Suppressor macrophage treated with lipopolysaccharide for 4 hours (primary cell): ENCODE measurements at places on chromosomes 12 and 14.

DNA sequence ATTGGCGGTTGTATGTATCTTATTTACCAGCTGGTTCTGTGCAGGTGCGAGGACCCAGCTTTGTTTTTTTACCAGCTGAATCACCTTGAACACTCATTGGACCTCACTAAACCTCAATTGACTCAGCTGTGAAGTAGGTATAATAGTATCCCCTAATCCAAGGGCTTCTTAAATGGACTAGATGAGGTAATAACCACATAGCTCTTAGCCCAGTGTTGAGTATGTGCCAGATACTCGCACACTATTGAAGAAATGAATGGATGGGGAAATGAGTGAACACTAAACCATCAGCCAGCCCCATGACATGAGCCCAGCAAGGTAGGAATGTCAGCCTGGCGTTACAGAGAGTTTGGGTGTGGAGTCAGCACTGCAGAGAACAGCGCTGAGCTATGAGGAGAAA is 79.7 kb downstream of the RIMBP2 start:
- no peak for DNase-seq

- DNase-seq: no peak
Measured at GRCh38 chr14:84351646-84352045, 1178.3 kb upstream of the FLRT2 start.

DNA sequence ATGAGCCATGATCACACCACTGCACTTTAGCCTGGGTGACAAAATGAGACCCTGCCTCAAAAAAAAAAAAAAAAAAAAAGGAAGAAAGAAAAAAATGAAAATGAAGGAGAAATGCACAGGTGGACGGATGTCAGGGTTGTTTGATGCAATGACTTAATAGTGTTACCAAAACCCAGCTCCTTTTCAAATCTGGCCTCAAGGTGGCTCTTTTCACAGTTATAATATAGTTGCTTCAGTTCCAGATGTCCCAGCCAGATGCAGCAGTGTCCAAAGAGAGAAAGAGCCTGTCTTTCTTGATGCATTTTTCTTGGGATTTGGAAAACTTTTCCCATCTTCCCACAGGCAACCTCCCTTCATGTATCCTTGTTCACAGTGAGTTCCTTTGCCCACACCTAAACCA is 36.5 kb downstream of the KCNMB4 start:
- no peak for DNase-seq

DNA sequence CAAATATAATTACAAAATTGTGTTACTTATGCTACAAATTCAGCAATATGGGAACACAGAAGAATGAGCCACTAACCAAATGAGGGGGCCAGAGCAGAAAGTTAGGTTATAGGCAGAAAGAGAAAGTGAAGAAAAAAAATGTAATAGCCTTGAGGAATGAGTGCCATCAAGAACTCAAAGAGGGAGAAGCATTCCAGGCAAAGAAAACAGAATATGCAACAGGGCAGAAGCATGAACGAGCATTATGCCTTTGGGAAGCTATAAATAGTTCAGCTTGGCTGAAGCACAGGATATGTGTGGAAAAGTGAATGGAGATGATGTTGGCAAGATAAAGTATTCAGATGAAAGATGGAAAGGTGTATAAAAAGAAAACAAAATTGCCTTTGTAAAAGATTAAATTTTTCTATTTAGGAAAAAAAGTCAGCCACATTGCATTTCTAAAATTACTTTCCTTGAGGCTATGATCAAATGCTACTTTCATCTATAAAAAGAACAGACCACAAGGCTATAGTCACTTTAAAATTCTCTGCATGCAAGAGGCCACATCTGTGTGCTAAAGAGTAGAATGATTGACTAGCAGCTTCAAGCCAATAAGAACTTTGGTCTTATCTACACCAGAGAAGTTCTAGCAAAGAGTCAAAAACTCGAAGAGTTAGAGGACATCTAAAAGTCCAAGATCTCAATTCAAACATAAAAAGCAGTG is 193.6 kb upstream of the GARIN6 start:
- no peak for DNase-seq

DNA sequence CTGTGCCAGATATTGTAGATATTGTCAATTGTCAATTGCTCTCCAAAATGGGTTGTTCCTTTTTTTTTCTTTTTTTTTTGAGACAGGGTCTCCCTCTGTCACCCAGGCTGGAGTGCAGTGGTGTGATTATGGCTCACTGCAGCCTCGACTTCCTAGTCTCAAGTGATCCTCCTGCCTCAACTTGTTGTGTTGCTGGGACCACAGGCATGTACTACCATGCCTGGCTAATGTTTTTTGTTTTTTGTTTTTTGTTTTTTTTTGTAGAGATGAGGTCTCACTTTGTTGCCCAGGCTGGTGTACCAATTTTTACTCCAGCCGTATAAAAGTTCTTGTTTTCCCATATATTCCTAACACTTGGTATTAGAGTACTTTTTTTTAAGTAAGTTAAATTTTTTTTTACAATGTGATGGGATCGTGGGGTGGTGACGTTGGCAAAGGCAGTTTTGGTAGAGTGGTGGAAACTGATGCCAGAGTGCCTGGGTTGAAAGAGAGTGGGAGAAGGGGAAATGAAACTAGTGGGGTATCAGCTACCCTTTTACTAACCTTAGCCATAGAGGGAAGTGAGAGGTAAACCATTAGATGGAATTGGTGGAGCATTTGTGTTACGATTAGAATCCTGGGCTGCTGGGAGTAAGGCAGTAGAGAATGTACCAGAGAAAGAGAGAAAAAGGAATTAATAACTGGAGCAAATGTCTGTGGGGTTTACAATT is 33.0 kb upstream of the CFAP54 start:
- DNase-seq: peak; percentile 62

DNA sequence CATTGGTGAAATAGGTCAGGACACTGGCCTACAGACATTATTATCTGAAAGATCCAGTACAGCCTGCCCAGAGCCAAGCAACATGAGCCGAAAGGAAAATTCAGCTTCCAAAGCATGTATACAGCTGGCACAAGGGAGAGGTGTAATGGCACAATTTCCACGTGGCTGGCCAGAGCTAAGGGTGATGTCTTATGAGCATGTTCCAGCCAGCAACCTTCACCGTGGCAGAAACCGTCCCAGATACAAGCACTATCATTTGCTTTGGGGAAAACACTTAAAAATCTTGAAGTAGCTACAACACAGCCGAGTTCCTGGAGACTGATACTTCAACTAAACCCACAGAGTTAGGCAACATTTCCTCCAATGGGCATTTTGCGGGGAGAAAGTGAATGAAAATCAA is 44.5 kb downstream of the CORO1C start:
- DNase-seq: peak; percentile 19

GRCh38 chr12:27273114-27273513 is 29.0 kb downstream of the STK38L start:
- no peak for DNase-seq

DNA sequence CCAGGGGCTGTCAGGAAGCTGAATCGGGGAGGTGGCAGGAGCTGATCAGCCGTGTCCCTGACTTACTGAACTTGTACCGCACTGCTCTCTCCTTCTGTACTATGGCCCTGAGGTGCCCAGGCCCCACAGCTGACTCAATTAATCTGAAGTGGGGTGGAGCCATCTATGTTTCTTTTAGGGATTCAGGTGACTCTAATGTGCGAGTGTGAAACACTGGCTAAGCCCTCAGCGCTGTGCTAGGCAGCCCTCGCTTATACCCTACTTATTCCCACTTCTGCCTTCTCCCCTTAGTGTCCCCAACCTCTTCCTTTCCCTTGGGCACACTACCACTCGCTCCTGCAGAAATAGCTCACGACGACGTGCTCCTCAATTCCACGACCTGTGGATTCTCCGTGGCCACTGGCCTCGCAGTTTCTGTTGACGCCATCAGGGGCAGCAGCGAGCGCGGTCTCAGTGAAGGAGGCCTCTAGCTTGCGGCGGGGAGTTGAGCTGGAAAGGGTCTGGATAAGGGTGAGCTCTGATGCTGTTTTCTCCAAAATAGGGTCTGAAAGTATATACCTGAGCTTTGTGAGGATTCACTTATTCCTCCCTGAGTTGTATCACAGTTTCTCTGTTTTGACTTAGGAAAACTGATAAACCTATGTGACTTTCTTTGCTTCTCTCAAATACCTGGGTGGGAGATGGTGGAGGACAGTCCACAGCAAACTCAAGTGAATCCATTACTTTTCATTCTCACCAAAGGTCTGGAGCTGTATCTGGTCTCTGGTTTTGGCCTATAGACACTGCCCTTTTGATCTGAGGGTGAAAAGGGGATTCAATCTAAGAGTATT is 167.6 kb downstream of the SLC41A2 start:
- DNase-seq: peak; percentile 27

GRCh38 chr14:24144451-24144850 is 2.0 kb downstream of the PSME2 start:
- DNase-seq: no peak

GRCh38 chr14:75578102-75578785 is at the start of gene FLVCR2:
Gene FLVCR2, plus strand, starts transcription at chr14:75578620. Its CDS starts 353 bp downstream, at chr14:75578973.
- DNase-seq: peak; percentile 96

DNA sequence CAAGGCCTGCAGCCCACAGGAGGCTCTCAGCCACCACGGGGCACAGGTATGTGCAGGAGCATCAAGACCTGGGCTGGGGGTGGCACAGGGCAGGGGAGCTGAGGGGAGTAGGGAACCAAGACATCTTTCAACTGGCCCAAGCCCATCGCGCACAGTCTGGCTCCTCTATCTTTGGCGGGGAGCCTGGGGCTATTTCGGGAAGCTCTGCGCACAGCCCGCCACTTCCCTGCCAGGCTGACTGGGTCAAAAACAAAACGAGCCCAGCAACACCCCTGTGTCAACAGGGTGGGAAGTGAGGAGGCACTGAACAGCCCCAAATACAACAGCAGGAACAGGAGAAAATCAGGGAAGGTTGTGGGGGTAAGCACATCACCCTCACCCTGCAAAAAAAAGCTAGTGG is 83.9 kb downstream of the ARL6IP4 start:
- peak; percentile 12 for DNase-seq

DNA sequence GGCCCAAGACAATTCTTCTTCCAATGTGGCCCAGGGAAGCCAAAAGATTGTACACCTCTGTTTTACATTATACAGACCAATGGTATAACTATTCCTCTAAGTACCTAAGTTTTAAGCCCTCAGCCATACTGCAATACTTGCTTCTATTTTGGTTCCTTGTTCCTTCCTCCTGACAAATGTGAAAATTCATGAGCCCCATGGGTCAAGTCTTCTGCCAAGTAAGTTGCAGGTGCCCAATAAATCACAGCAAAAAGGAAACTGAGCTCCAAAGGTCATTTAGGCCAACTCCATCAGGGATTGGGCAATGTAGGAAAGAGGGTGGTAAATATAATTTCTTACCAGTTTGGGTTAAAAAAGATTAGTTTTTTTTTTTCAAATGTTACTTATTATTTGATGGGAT is 57.7 kb upstream of the NPFF start:
- DNase-seq: no peak

DNA sequence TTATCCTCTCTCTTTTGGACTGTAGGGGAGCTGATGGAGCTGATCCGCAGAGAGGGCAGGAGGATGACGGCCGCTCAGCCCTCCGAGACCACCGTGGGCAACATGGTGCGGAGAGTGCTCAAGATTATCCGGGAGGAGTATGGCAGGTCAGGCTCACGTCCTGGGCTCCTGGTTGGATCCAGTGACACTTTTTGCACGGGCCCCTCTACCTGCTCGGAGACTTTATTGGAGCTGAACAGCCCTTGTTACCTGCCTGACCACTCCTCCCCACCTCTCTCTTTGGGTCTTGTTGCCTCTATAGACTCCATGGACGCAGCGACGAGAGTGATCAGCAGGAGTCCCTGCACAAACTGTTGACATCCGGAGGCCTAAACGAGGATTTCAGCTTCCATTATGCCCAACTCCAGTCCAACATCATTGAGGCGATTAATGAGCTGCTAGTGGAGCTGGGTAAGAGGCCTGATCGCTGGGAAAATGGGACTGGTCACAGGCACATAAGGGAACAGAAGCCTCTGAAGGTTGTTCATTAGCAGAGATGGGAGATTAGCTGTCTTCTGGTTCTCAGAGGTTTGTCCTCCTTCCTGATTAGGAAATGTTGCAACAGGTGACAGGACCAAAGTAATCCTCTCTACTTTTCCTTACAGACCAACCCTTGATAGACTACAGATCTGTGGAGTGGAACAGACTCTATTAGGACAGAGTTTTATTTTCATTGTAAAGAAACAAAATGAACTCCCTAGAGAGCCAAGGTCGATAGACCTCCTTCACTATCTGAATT is 718 bp downstream of the EIF2B2 start:
- DNase-seq: no peak

DNA sequence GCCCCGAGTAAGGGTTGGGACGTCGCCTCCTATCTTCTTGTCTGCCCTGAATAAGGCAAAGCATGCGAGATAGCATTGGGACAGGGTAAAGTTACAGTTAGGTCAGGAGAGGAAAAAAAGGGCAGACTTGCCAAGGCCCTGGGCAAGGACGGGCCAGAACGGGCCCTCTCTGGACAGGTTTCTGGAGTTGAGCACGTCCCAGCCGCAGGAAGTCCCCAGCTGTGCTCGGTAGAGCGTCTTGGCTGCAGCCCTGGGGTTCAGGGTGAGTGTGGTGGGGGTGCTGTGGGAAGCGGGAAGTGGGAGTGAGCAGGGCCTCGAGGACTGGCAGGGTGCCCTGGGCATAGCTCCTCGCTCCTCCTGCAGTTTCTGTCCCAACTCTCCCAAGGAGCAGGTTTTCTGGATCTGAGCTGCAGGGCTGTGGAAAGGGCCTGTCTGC is 5.4 kb downstream of the RPS6KL1 start:
- DNase-seq: no peak

DNA sequence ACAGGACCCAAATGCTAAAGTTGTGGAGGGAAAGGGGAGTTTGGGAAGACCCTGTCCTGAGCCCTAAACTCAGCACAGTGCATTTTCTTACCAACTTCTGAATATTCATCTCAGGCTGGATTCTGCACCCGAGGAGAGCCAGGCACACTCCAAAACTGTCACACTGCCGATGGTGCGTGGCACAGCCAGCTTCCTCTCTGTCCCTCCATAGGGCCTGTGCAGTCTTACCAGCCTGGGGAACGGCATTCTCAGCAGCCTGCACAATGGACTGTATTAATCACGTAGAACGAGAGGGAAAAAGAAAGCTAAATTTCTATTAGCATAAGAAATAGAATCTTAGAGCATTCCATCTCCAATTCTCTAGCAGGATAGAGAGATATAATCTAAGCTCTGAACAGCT is 71.3 kb upstream of the GPATCH2L start:
- no peak for DNase-seq

- no peak for DNase-seq
Measured at GRCh38 chr14:105193916-105194782, 13.0 kb upstream of the NUDT14 start.

GRCh38 chr12:51963477-51963876 is 12.0 kb downstream of the ACVR1B start:
- DNase-seq: no peak

- no peak for DNase-seq
Measured at GRCh38 chr12:67086116-67086515, 183.0 kb upstream of the CAND1 start.

DNA sequence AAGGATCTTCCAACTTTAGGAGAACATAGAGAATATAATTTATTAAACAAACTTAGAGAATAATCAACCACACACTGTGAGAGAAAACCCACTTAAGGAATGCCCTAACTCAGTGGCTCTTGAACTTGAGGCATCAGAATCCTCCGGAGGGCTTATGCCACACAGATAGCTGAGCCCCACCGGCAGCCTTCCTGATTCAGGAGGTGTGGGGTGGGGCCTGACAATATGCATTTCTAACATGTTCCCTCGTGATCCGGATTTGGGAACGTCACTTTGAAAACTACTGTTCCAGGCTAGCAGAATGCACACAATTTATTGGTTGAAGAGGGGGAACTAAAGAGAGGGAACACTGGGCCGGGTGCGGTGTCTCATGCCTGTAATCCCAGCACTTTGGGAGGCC is 2.0 kb upstream of the SOAT2 start:
- DNase-seq: no peak
